GM23338 (cell line): ENCODE measurements at places on chromosomes 5 and 9.

GRCh38 chr5:93078082-93079038 is 502.7 kb downstream of the NR2F1-AS1 start:
- DNase-seq: no peak

GRCh38 chr5:172173564-172174153 is 14.4 kb downstream of the STK10 start:
- DNase-seq: no peak

- DNase-seq: no peak
These were observed 35.9 kb downstream of the MAMDC2 start for GRCh38 chr9:70079417-70080037.

DNA sequence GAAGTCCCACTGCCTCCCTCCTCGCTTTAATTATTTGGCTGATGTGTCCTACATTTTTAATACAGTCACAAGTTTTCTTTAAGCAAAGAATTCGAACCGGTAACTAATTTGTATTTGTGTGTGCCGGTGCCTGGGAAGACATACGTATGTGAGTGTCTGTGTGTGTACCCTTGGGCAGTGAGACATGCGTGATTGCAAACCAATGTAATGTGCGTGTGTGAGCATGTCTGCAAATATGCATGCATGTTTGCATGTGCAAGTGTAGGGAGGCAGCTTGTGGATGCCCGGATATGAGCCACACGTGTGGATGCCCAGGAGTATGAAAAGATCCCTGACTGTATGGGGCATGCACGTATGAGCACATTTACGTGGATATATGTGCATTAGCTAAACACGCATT is 44.4 kb upstream of the NEK6 start:
- DNase-seq: no peak

- DNase-seq: peak; percentile 57
These were observed 88.3 kb upstream of the PRDM9 start for GRCh38 chr5:23419115-23419514.

DNA sequence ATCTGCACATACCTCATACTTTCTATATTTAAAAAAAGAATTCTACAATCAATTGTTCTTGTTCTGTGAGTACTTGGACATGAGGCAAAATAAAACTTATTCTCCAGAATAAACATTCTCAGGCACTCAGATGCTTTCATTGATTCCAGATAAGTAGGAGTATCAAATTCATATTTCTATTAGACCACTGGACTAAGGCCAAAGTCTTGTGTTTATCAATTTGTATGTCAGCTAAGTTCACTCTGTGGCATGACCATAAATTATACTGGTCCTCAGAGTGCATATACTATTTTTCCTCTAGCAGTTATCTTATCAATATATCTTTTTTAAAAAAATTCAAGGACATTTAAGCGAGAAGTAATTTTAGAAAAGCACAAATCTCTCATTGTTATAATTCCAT is 28.2 kb downstream of the CDH10 start:
- DNase-seq: no peak
